ENCODE measurements at places on chromosomes 1 and 21.

DNA sequence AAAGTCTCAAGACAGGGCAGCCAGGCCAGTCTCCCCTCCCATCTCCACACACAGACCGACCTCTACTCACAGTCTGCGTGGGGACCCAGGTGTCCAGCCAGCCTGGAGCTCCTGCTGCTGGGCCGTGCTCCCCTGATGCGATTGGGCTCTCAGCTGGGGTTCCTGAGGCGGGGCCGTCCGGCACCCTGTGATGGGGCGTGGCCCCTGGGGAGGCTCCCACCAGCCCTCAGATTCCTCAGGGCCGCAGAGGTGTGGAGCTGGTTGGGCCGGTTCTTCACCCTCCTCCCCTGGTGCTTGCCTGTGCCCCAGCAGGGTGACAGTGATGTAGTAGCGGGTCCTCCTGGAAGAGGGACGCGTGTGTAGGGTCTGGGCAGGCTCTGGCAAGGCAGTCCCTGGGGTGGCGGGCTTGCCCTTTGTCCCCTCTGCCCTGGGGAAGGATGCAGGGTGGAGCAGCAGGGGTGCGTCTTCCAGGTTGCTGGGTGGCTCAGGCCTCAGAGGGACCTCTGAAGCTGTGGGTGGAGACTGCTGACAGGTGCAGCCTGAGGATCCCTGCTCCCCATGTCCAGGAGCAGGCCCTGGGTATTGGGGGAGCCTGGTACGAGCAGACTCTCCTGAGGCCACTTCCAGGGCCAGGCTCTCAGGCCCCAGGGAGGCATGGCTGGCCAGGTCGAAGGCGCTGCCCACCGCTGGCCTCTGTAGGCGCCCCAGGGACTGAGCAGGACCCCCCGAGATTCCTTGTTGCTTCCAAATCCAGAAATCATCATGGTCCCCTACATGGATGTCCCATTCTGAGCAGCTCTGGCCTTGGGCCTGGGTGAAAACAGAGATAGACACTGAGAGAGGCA is at the start of gene CRYBG2:
Gene CRYBG2 (minus strand): TSS at position 155 of the 845 bp plus-strand sequence. CDS start 7,473 bp downstream, outside the sequence.
- DNase-seq, result no peak

GRCh38 chr1:181180407-181181031 is 92.0 kb downstream of the IER5 start:
- peak; percentile 3 for DNase-seq

GRCh38 chr1:4002741-4003140 is 102.7 kb upstream of the C1orf174 start:
- DNase-seq, result no peak

DNA sequence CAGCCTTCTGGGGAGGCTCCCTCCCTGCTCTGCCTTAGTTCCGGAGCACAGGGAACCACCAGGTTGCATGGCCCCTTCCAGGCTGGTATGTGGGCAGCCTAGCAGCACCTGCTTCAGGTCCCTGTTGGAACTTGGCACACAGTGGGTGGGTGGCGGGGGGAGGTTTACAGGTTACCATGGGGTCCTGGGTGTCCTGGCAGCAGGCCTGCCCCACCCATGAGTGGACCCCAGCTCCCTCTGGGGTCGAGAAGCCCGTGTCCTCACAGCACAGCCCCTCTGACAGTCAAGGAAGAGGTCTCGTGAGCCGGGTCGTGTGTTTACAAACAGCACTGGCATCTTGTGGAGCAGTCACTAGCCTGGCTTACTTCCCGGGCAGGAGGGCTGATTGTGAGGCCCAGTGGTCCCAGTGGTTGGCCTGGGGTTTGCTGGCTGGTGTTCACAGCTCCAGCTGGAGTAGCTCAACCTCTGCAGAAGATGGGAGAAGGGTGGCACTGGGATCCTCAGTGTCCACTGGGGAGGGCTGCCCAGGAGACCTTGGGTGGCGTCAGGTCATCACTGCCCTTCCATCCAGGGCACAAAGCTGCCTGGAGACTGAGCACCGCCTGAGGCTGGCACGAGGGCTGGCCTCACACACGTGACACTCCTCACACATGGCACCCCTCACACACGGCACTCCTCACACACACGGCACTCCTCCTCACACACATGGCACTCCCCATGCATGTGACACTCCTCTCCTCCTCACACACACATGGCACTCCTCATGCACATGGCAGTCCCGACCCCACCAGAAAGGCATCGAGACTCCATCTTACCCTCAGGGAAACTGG is 100.9 kb downstream of the RIPK4 start:
- DNase-seq, result no peak

GRCh38 chr1:59028048-59028447 is 244.2 kb upstream of the JUN start:
- DNase-seq, result no peak

- no peak for DNase-seq
These were observed 108.0 kb downstream of the HLCS start for GRCh38 chr21:36858320-36858957.

GRCh38 chr1:28882009-28882628 is 32.2 kb upstream of the EPB41 start:
- peak; percentile 85 for DNase-seq

- DNase-seq, result no peak
These were observed 965.4 kb upstream of the TMPRSS15 start for GRCh38 chr21:19368944-19369343.

GRCh38 chr1:59155351-59155750 is 141.5 kb upstream of the FGGY start:
- DNase-seq, result no peak

GRCh38 chr1:13492711-13493110 is 21.1 kb downstream of the LRRC38 start:
- no peak for DNase-seq

GRCh38 chr1:29682171-29682918 is 446.0 kb downstream of the PTPRU start:
- DNase-seq, result no peak

DNA sequence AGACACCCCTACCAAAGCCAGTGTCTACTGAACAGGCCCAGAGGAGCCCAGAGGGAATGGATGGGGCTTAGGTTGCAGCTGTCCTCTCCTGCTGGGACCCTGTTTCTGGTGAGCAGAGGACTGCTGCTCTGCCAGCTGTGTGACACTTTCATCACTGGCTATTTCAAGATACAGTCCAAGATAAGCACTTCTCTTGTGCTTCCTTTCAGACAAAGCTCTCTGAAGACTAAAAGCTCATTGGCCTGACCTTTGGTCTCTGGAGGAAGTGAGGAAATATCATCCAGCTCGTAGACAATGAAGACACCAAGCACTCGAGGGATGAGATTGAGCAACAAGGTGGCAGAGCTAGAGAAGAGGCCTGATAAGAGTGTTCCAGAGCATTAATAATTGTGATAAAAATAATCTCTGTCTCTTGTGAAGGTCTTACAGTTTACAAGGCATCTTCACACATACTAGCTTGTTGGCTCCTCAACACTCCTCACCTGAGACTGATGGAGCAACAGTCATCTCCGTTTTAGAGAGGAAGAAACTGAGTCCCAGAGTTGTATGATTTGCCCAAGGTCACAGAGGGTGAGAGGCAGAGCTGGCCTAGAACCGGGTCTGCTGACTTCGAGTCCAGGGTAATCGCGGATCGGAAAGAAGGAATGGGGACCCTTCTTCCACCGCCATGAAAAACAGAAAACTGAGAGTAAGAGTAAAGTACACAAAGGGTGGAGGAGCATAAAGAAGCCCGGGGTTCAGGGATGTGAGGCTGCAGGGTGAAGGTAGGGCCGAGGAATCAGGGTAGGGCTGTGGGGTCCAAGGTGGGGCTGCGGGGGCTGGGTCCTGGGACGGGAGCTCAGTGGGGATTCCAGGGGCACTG is 666 bp downstream of the PAFAH2 start:
- DNase-seq, result peak; percentile 73

- no peak for DNase-seq
These were observed 4.1 kb upstream of the PTPN7 start for GRCh38 chr1:202164271-202165037.

- DNase-seq, result no peak
These were observed 16.0 kb downstream of the ELOA start for GRCh38 chr1:23759277-23759676.

GRCh38 chr1:7187112-7187493 is 401.8 kb downstream of the CAMTA1 start:
- no peak for DNase-seq

DNA sequence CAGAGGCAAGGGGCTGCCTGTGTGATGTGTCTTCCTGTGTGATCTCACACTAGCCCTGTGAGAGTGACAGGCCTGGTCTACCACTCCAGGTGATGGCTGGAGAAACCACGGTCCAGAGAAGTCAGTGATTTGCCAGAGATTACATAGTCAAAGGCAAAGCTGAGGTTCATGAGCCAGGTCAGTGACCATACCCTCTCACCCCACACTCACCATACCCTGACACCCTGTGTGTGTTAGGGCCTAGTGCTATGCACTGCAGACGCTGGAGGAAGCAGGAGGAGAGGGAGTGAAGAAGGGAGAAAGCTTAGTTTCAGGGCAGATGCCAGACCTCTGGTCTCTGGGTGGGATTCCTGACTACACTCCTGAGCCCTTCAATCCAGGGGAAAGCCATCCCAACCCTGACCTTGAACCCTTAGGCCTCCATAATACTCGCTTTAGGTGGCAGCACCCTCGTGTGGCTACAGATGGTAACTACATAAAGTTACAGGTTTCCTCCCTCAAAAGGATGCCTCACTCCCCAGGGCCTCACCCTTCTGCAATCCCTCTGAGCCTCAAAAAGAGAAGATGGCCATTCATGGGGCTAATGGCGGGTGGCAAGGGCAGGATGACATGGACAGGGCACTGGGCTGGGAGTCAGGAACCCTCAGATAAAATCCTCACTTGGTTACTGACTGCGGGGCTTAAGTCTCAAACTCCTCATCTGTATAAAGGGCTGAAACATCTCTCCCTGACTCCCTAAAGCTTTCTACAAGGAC is 20.8 kb upstream of the SDC3 start:
- DNase-seq, result peak; percentile 76

GRCh38 chr1:174777262-174777661 is 222.5 kb upstream of the CACYBP start:
- no peak for DNase-seq
